ENCODE measurements at places on chromosomes 6 and 20.

GRCh38 chr6:40347571-40348011, 239.6 kb downstream of the LRFN2 start:
- DNase-seq, result no peak

GRCh38 chr20:43837856-43838702, 76.6 kb upstream of the TOX2 start:
- DNase-seq, result no peak

DNA sequence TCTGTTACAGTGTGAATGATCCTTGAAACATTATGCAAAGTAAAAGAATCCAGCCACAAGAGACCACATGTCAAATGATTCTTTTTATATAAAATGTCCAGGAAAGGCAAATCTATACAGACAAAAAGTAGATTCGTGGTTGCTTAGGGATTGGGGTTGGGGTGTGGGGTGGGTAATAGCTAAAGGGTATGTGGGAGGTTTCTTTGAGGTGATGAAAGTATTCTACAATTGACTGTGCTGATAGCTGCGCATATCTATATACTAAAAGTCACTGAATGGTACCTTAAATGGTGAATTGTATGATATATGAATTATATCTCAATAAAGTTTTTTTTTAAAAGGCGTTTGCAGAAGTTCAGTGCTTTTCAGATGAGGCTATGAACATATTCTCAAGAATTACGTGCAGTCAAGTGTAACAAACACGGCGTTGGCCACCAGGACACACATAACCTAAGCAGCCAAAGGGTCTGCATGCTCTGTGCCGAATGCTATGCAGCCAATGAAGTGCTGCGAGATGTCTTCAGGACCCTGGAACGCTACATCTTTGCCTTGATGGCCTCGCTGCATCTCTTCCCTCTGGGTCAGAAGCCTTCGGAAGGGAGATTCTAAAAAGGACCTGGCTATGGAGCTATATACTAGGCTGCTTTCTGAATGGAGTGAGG, 96.9 kb downstream of the SCML4 start:
- no peak for DNase-seq

GRCh38 chr6:145948328-145948727, 15.8 kb downstream of the SHPRH start:
- no peak for DNase-seq

- no peak for DNase-seq
Observed at GRCh38 chr6:139753198-139753861, 378.9 kb upstream of the CITED2 start.

- no peak for DNase-seq
Observed at GRCh38 chr6:108650781-108651180, 90.1 kb downstream of the FOXO3 start.

DNA sequence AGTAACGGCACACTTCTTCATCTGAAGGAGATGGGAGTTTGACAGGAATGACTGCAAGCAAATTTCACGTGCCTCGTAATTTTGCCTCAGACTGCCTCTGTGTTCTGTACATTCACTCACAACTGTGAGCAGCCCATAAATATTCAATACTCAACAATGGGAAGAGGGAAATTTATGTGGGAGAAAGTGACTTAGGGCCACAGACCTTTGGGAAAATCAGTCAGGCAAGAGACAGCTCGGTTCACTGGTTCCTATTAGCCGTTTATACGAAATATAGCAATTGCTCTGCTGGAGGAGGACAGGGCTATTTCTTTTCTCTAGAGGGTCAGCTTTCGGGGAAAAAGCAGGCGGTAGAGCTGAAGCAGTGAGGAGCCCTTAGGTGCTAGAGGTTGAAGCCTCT, 28.0 kb downstream of the OPN5 start:
- DNase-seq, result no peak

DNA sequence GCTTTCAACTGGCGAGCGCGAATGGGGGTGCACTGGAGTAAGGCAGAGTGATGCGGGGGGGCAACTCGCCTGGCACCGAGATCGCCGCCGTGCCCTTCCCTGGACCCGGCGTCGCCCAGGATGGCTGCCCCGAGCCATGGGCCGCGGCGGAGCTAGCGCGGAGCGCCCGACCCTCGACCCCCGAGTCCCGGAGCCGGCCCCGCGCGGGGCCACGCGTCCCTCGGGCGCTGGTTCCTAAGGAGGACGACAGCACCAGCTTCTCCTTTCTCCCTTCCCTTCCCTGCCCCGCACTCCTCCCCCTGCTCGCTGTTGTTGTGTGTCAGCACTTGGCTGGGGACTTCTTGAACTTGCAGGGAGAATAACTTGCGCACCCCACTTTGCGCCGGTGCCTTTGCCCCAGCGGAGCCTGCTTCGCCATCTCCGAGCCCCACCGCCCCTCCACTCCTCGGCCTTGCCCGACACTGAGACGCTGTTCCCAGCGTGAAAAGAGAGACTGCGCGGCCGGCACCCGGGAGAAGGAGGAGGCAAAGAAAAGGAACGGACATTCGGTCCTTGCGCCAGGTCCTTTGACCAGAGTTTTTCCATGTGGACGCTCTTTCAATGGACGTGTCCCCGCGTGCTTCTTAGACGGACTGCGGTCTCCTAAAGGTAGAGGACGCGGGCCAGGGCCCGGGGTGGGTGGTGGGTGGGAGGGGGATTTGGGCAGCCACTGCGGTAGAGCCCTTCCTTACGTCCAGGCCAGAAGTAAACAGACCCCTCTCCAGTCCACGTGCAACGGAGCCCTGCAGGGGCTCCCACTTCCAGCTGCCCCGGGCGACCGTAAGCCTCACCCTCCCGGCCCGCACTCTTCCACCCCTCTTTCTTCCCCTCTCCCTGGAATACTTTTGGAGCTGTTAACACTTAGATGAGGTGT, 998 bp downstream of the BMP2 start:
- no peak for DNase-seq
